Hematopoietic multipotent progenitor cell treated with erythropoietin and hydrocortisone succinate and interleukin-3 and kit ligand, for 4 days (in vitro differentiated cells): ENCODE measurements at places on chromosomes 5 and 9.

GRCh38 chr5:19987612-19988361 is at the start of gene CDH18:
Gene CDH18, minus strand, starts transcription at chr5:19988200. Its CDS starts 149,214 bp downstream, at chr5:19838986.
- peak; percentile 5 for DNase-seq

DNA sequence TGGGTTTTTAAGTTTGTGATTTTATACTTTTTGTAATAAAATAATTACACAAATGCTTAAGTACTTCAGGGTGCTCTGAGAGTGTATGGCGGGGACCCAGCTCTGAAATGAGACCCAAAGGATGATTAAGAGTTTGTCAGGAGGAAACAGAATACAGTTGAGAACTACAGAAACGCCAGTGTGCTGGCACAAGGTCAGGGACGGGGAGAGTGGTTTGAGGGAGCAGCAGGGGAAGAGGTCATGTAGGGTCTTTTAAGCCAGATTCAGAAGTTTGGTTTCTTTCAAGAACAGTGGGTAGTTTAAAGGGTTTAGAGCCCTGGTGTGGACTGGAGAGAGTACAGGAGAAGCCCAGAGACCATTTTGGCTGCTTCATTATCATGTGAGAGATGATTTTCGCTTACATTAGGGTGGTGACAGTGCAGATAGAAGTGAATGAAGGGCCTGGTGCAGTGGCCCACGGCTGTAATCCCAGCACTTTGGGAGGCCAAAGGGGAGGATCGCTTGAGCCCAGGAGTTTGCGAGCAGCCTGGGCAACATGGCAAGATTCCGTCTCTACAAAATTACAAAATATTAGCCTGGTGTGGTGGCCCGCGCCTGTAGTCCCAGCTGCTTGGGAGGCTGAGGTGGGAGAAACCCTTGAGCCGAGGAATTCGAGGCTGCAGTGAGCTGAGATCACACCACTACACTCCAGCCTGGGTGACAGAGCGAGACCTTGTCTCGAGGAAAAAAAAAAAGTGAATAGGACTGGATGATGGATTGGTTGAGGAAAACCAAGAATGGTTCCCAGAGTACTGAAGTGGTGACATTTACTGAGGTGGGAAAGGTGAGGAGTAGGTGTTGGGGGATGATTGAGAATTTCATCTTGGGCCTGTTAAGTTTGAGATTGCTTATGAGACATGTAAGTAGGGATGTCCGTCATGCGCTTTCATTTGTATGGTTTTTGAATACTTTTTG is 1.4 kb upstream of the ETF1 start:
- peak; percentile 38 for DNase-seq

- DNase-seq, result no peak
These were observed 17.8 kb upstream of the SPATA31E1 start for GRCh38 chr9:87864915-87865314.

DNA sequence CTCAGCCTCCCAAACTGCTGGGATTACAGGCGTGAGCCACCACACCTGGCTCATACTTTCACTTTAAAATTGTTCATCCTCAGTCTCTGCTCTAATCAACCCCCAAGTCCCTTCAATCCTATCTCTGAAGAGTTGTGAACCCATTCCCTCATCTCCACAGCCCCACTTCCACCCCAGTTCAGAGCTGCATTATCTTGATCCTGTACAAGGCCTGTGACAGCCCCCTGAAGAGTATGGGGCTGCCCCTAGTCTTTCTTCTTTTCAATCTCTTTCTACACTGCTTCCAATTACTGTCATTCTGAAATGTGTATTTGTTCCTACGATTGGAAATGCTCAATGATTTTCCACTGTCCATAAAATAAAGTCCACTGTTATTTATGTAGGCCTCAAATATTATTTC is 588.3 kb downstream of the RAB3C start:
- DNase-seq, result no peak

- no peak for DNase-seq
These were observed 40.2 kb downstream of the SUB1 start for GRCh38 chr5:32625547-32625946.

DNA sequence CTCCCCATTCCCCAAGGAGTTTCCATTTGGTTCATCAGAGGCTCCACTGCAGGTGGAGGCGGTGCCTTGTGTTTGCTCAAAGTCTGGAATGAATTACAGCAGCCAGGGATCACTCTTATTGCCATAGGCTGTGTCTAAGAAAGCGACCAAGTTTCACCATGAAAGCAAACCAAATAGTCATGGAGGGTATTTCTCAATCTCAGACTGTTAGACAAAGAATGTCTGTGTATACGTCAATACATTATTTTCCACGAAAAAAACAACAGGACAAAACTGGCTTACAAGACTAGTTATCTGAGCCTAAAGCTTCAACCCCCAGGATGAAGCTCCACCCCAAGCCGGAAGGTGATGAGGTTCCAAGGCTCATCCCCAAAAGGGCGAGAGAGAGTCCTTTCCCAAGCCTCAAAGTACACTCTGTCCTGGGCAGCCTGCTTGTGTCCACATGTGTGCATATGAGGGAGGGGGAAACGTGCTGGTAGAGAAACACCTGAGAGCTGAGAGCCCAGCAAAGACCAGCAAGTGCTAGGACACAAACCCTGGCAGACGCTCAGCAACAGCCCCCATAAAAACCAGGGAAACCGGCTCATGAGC is 4.3 kb downstream of the B4GALT1 start:
- DNase-seq, result no peak

DNA sequence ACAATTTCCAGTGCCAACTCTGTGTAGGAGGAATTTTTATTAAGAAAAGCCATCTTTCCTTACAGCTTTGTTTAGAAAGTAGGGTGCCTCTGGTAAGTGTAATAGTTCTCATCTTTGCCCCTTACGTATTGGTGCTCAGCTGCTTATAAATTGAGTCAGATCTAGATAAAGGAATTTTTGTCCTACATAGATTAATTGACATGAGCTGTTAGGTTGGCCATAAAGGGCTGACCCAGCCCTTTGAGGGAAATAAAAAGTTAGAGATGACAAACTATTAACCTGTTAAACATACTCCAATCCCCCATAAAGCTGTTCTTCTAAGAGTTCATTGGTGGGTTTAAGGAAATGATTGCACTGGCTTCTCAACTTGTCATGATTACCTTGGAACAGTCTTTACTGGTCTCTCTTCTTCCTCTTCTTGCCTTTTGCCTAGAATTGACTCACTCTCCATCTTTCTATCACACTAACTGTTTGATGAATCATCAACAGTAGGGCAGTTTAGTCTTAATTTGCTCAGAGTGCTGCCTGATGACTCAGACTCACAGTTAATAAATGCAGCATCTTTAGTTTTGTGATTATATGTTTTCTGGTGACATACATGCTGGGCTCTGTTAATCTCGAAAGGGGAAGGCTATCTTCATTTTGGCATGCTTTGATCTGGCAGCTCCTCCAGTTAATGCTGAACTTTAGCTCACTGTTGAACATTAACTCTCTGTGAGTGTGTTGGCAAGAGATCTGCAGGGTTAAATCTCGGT is 51.7 kb downstream of the ARHGAP26 start:
- peak; percentile 79 for DNase-seq

DNA sequence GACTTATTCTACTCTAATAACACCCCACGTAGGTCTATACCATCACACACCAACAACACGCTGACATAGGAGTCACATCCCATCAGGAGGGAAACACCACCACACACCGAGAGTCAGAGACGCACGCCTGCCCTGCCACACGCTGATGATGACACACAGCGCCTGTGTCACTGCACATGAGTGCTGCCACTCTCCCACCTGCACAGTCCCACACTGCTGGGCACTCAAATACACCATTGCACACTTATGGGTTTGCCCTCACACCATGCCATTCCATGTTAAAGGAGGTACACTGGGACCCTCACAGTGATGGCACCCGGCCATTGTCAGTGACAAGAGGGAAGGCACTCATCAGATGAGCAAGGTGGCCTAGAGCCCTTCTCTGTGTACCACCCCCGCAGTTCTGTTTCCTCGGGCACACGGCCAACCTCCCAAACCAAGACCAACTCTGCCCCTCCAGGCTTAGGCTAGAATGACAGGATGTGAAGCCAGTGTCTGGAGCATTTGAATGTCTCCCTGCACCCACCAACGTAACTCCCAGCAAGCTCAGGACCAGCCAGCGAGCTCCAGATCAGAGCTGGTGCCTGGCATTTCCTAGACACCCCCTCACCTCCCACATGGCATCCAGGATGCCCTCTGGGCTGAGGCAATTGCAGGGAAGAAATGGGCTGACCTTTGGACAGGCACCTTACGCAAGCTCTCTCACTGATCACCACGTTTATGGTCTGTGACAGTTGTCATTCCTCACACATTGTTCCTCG is 3.6 kb upstream of the CPLX2 start:
- DNase-seq, result peak; percentile 48

DNA sequence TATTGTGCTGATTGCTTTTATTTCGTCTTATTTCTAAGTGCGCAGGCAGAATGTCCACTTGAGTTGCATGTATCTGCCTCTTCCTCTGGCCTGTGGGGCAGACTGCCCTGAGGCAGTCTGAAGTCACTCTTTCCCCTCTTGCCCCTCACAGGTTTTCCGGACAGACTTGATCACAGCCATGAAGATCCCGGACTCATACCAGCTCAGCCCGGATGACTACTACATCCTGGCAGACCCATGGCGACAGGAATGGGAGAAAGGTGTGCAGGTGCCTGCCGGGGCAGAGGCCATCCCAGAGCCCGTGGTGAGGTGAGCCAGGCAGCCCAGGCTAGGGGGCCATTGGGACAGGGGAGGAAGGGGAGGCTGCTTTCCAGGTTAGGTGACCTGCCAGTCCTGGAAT is 26.4 kb downstream of the JADE2 start:
- no peak for DNase-seq

DNA sequence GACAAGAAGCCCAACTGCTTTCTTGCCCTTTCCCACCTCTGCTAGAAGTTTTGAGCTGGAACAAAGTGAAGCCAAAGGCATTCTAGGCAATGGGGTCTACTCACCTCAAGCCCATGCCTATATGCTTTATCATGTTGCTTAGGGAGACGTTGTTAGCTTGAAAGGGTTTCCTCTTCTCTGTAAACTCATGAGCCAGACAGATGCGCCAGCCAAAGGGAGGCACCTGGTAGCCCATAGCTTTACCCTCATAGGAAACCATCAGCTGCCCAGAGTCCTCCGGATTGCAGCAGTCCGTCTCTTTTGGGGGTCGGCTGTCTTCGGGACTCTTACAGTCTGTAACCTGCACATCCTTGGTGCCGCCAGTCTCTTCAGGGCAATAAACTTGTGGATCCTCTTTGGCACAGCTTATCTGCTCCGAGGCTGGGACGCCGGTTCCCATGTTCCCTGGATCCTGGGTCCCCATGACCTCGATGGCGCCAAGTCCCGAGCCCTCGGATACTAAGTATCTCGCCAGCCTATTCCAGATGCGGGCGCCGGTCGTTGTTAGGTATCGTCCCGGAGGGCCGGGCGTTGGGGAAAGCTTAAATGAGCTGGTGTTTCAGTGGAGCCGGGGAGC is 678 bp downstream of the GBA2 start:
- DNase-seq, result peak; percentile 27

DNA sequence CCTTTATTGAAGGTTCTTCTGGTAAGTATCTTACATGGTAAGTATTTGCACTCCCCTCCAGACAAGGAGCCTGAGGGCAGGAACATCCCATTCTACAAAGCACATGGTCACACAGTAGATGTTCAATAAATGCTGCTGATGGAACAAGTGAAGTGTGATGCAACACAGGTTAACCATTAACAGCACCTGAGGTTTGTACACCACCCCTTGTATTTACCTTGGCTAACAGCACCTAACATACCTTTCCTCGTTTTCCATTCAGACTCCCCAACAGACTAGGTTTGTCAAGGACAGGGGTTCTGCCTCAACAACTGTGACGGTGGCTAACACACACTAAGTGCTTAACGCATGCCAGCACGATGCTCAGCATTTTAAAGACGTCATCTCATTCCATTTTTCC is 213.6 kb downstream of the MAPKAP1 start:
- no peak for DNase-seq
